IMR-90 (cell line): ENCODE measurements at places on chromosomes 7 and 10.

DNA sequence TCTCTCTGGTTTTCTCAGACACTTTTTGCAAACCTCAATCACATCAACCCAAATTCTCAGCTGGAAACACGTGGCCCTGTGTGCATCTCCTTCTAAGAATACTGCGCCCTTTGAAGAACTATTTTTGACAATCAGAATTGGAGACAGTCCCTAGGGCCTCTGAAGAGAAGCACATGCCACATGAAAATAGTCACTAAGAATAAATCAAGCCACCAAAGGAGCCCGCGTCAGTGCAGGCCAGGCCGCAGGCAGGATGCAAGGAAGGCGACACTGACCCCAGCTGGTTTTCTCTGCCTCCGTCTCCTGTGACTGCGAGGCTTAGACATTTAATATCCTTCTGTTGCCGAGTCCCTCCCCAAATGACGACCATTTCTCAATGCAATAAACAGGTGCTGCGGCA, 88.0 kb upstream of the ADAM12 start:
- no peak for DNase-seq

- no peak for DNase-seq
Measured at GRCh38 chr10:15245530-15245929, 77.0 kb upstream of the NMT2 start.

GRCh38 chr10:117439243-117439912, 64.1 kb upstream of the PDZD8 start:
- peak; percentile 13 for DNase-seq

GRCh38 chr7:6501586-6502564, 49.4 kb downstream of the GRID2IP start:
- no peak for DNase-seq

- DNase-seq, result peak; percentile 56
Measured at GRCh38 chr7:113891828-113892227, 27.0 kb downstream of the PPP1R3A start.

DNA sequence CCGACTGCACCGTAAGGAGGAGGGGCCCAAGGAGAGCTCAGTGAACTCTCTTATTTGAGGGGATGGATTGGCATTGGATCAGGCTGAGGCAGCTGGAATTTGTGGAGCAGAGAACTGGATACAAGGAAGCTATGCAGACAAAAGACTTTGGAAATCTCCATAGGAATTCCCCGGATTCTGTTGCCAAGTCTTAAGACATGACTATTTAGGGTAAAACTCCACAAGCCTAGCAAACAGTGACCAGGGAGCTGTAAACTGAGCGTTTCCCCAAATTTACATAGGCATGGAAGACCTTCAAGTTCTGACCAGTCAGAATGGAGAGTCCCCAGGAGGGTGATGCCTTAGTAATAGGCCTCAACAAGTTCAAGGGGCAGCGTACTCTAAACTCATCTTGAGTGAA, 82.5 kb upstream of the PCBD1 start:
- DNase-seq, result peak; percentile 23

DNA sequence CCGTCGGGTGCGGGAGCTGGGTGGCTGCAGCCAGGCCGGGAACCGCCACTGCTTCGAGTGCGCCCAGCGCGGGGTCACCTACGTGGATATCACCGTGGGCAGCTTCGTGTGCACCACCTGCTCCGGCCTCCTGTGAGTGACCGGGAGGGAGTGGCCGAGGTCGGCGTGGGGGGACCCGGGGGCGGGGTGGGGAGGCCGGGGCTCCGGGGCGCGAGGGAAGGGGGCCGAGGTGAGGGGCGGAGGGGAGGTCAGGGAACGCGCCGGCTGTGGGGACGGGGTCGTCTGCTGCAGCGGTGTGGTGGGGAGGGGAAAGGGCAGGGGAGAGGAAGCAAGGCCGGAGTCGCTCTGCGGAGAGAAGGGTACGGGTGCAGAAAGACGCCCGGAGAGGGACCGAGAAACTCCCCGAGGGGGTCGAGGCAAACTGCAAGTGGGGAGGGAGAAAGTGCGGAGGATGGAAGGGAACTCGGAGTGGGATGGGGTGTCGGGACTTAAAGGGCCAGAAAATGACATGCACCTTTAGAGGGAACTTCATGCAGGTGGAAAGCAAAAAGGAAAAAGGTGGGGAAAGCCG, 518 bp downstream of the AGFG2 start:
- no peak for DNase-seq

DNA sequence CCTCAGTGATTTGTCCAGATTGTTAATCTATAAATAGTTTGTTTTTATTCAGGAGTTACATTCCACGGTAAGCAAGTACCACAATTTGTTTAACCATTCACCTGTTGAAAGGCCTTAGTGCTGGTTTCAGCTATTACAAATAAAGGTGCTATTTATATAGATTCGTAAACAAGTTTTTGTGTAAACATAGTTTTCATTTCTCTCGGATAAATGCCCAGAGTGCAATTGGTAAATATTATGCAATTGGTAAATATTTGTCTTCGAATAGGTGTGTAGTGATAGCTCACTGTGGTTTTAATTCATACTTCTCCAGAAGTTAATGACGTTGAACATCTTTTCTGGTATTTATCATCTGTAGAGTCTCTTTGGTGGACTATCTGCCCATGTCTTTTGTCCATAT, 76.4 kb upstream of the RSU1 start:
- DNase-seq, result no peak

DNA sequence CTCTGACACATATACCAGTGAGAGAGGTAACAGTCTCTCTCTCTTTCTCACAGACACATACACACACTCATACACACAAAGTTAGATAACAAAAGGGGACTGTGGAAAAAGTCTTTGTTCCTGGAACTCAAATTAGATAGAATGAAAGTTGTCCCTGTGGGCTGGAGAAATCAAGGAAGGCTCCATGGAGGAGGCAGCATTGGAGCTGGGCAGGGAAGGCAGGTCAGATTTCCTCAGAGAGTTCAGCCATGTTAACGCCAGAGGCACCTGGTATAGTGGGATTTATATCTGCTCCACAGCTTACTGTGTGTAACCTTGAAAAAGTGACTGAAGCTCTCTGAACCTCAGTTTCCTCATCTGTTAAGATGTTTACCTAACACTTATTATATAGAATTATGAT, 38.7 kb downstream of the LDB3 start:
- no peak for DNase-seq

- peak; percentile 55 for DNase-seq
Measured at GRCh38 chr10:29737074-29737593, 102.4 kb upstream of the SVIL start.

DNA sequence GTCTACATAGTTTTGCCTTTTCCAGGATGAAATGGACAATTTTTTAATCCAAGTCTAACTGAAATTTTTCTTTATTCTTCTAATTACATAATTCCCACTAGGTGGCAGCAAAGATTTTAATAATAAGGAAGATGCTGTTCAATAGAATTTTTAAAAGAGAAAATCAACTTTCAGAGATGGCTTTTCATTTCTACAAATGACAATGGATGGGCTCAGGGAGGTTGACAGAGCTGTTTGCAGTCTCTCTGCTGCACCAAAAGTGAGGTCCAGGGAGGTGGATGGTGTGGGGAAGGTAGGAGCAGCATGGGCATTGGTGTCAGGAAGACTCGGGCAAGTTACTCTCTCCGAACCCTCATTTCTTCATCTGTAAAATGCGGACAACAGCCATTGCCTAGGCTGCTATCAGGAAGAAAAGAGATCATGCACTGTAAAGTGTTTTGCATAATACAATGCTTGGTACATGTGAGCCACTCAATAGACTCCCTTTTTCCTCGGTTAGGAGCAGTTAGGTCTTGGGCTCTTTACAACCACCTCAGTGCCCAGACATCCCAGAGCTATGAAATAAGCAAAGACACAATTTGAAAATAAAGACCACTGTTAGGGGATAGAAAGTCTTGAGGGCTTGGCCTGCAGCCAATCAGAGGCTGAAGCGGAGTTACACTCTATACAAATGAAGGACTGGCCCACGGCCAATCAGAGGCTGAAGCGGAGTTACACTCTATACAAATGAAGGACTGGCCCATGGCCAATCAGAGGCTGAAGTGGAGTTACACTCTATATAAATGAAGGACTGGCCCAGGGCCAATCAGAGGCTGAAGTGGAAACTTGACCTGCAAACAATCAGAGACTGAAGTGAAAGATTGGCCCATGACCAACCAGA, 107.1 kb downstream of the ABLIM1 start:
- peak; percentile 47 for DNase-seq
